ENCODE measurements at places on chromosomes 4 and X.

DNA sequence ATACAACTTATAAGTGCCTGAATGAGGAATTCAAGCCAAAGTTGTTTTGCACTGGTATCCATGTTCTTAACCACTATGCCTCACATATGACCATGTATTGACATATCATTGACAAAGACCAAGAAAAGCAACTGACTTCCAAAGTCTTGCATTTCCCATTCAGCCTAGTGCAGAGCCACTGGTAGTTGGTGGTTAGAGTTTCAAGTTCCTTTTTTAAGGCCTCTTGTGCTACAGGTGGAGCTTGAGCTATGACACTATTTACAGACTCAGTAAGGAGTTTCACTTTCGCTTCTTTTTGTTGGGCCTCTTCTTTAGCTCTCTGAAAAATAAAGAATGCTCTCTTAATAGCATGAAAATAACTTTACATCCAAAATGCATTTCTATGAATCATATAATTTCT is 763.0 kb downstream of the DMD start:
- peak; percentile 1 for DNase-seq

GRCh38 chrX:120755066-120755846 is 120.4 kb downstream of the CT47B1 start:
- DNase-seq, result peak; percentile 25

GRCh38 chrX:9884031-9884779 is 83.0 kb upstream of the CLDN34 start:
- DNase-seq, result no peak

DNA sequence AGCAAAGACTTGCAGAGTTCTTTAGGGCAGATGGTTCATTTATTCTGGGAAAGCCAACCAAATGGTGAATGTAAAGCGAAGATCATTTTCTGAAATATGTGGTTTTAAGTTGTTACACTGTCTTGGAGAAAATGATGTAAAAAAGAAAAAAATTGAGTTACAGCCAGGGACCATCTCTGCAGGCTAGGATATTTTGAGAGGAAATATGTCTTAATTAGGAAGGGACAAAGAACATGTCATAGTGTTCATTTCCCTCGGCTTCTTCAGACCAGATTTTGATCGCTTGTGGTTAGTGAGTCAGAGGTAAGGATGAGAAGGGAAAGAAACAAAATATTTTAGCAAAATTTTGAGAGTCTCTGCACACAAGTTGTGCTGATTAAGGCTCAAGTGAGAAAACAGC is 59.0 kb upstream of the C1QTNF7 start:
- DNase-seq, result no peak

DNA sequence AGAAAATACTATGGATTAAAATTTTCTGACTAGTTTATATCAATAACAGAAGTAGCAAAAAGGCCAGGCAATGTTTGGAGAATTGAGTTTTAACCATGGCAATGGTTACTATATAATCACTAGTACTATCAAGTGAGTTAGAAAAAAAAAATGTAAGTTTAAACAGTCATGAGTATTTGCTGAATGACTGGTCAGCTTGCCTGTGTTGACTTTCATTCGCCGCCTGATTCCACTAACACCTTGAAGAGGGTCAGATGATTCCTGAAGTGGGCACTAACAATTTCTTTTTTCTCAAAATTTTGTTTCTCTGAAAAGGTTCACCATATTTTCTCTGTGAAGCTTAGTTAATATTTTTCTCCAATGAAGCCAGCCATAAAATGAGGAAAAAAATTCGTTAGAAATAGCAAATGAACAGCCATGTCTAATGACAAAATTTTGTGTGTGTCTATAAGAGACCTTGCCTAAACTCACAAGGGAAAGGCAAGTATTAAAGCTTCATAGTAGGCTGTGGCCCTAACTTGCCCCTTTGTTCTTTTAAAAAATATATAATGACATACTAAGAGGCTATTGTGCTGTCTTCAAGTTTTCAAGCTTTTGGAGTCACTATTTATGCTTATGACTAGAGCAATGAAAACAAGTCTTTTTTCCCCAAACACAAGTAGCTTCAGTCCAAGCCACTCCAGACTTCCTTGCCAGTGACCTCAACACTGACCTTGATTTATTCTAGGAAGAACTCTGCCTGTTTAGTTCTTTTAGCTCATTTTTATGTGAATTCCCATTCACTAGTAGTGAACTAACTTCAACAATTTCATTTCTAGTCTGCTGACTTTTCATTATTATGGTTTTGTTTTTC is 18.4 kb upstream of the FHDC1 start:
- no peak for DNase-seq

DNA sequence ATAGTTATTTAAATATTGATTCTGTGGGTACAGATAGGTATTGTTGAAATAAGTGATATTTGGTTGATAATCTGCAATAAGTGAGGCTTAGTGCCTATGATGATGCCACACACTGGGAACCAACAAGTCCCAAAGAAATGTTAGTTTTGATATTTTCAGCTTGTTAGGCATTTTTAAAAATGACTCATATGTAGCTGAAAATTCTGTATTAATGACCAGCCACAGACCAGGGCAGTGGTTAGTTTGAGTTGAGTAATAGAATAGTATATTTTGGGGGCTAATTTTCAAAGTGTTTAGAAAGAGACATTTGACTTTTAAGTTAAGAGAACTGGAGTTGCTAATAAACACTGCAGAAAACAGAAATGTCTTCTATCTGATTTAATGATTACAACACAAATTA is 9.4 kb downstream of the INTU start:
- DNase-seq, result no peak

- peak; percentile 94 for DNase-seq
Observed at GRCh38 chr4:109729718-109730618, at the start of gene PLA2G12A. TSS of gene PLA2G12A (minus strand) at chr4:109730070. CDS start at chr4:109729809, 261 bp downstream.

DNA sequence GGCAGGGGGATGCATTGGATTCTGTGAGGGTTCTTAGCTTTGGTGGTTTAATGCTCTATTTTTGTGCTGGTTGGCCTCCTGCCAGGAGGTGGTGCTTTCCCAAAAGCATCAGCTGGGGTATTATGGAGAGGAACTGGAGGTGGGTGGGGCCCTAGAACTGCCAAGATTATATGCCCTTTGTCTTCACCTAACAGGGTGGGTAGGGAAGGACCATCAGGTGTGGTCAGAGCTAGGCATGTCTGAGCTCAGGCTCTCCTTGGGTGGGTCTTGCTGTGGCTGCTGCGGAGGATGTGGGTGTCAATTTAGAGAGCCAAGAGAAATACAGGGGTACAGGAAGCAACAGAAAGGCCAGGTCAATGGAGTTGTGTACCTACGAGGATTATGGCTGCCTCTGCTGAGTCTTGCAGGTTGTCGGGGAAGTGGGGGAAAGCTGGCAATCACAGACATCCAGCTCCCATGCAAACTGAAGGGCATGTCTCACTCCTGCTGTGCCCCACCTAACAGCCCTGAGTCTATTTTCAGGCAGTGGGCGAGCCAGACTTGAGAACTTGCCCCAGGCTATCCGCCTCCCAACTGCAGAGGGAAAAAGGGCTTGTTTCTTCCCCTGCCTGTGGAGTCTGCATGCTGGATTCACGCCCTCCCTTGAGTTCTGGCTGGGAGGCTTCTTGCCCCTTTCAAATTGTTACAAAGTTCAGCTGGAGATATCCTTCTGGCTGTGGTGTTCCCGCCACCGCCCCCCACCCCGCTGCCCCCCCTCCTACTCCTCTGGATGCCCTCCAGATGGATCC is 212.0 kb downstream of the COMMD8 start:
- DNase-seq, result no peak

GRCh38 chr4:53196882-53197771 is 168.7 kb downstream of the SCFD2 start:
- no peak for DNase-seq

DNA sequence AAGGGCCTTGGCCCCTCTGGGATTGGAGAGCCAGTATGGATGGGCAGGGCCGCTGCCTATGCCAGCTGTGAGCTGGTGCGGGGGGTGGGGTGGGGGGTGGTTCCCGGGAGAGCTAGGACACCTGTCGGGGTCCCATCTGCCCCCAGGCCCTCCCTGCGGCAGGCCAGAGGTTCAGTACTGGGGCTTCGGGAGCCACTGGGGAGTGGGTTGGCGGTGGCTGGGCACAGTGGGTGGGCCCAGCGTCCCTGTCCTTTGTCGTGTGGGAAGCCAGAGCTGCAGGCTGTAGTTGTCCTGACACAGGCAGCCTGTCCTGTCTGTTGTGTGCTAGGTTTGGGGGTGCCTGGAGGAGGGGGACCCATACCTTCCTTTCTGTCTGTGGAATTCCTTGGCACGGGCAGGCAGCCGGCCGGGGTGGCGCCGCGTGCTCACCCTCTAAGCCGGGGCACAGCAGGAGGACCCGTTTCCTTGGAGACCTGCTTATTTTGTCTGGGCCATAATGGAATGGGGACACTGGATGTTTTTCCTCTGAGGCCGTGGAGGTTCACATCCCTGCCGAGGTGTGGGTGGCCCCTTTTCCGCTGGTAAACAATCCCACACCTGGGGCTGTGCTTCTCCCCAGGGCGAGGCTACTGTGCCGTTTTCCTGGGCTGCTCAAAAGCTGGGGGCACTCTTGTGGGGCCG is 14.8 kb downstream of the DOK7 start:
- no peak for DNase-seq

DNA sequence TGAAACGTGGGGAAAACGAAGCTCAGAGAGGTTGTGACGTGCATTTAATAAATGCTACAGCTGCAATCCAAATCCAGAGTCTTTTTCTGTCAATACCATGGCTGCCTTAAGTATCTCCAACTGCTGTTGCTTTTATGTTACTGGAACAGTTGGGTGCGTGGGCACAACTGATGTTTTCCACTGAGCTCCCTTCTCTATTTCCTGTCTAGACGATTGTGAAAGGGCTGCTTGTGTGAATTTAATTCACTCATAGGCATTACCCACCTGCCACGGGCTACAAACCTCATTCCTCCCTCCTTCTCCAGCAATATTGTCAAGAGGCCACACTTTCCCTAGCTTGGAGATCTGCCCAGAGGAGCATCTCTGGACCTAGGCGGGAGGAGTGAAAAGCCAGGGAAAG is 526.0 kb downstream of the MID1IP1 start:
- DNase-seq, result no peak

- DNase-seq, result no peak
Observed at GRCh38 chr4:189445613-189446012, 495.1 kb upstream of the FRG1 start.

DNA sequence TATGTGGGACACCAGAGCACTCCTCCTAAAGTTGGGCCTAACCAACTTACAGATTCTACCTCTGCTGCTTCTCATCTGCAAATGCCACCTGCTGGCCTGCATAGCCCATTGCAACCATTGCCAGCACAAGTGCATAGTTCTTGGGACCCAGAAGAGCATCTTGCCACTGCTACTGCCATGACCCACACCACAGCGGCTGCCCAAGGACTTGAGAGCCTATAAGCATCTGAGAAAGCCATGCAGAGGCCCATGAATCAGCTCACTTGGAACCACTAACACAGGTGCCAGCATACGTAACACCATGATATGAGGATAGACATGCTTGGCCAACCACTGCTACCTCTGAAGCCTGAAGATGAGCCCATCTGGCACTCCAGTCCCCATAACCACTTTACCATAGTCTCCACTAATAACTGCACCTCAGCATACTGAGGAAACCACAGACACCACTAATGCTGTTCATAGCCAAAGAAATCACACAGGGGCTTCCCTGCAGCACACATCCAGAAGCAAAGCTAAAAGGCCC is 258.1 kb upstream of the AGTR2 start:
- DNase-seq, result no peak

- DNase-seq, result peak; percentile 38
Observed at GRCh38 chr4:106809076-106809475, 227.0 kb downstream of the DKK2 start.

DNA sequence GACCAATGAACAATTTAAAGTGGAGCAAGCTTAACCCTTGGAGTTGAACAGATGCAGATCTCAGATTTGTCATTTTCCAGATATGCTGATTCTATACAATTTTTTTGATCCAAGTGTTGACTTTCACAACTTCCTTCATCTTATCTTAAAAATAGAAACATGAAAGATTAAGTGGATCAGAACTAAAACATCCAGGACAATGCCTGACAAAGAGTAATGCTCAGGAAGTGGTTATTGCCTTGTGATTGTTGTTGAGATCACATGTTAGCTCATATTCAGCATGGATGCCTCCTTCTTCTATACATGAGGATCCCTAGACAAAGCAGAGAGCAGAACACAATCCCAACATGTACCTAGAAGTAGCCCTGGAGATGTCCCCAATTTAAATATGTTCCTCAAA is 160.9 kb downstream of the PPARGC1A start:
- DNase-seq, result no peak

GRCh38 chr4:183607894-183608293 is 51.1 kb downstream of the RWDD4 start:
- no peak for DNase-seq

DNA sequence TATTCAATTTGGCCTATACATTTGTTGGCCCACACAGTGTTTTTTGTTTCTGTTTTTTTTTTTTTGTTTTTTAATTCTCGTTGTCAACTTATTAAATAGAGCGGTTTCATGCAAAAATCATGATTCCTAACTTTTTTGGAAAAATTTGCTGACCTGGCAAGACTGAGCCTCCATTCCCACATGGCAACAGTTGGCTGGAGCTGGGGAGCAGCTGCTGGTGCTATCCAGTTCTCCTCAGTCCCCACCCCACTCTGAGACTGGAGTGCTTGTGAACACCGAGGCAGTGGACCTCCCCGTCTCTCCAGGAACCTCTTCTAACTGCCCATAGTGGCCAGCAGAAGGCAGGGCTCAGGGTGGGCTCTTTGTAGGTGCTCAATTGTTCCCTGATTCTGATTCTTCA is 95.7 kb upstream of the OTUD4 start:
- DNase-seq, result no peak

GRCh38 chr4:42352049-42352448 is 45.2 kb upstream of the SHISA3 start:
- no peak for DNase-seq

GRCh38 chr4:152072906-152073305 is 312.1 kb upstream of the GATB start:
- no peak for DNase-seq

- no peak for DNase-seq
Observed at GRCh38 chrX:120429776-120430540, 39.1 kb downstream of the LAMP2 start.

DNA sequence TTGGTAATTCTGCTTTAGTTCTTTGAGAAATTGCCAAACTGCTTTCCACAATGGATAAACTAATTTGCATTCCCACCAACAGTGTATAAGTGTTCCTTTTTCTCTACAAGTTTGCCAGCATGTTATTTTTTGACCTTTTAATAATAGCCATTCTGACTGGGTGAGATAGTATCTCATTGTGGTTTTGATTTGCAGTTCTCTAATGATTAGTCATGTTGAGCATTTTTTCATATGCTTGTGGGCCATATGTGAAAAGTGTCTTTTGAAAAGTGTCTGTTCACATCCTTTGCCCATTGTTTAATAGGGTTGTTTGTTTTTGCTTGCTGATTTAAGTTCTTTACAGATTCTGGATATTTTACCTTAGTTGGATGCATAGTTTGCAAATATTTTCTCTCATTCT is 25.9 kb downstream of the ENPEP start:
- no peak for DNase-seq

DNA sequence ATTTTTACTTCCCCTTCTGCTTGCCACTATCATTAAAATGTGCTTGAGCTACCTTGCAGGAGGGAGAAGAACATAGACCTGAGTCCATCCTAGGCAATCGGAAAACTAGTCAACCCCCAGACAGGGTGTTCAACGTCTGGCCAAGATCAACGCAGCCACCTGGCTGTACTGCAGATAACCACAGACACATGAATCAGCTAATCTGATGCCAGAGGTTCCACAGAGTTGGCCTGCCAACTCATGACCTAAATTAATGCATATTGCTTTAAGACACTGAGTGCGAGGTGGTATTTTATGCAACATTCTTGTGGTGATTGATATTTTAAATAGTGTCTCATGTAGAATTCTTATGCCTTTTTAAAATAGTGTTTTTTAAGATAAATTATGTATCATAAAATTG is 1283.8 kb upstream of the PABPC4L start:
- DNase-seq, result no peak

Data from mucosa of descending colon (tissue), 3 donors.